Stimulated activated CD8-positive, alpha-beta memory T cell treated with anti-CD3 and anti-CD28 coated beads, Interleukin-2, amount 100 ng/mL, for 1 hour (primary cell): ENCODE measurements at places on chromosomes 13 and 19.

- no peak for DNase-seq
Measured at GRCh38 chr13:113989585-113990300, 15.9 kb upstream of the C13orf46 start.

- DNase-seq = no peak
Measured at GRCh38 chr19:27752530-27753184, 1460.3 kb downstream of the UQCRFS1 start.

GRCh38 chr19:2550431-2551171 is 74.7 kb downstream of the GADD45B start:
- DNase-seq = no peak

DNA sequence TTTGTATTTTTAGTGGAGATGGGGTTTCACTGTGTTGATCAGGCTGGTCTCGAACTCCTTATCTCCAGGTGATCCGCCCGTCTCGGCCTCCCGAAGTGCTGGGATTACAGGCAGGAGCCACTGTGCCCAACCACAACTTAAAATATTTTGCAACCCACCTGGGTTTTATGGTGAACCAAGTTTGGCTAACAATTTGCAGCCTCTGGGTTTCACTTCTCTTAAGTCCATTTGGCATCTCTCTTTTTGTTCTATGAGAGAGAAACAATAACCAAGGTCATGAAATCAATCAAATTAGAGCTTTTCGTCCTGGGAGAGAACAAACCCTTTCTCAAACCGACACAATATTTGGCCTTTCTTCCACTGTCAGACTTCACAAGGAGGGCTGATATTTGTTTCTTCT is 5.6 kb upstream of the SMAD9 start:
- no peak for DNase-seq

GRCh38 chr19:51916167-51916566 is 11.1 kb upstream of the ZNF613 start:
- DNase-seq = no peak

GRCh38 chr19:38839816-38840582 is 8.4 kb upstream of the ECH1 start:
- no peak for DNase-seq

DNA sequence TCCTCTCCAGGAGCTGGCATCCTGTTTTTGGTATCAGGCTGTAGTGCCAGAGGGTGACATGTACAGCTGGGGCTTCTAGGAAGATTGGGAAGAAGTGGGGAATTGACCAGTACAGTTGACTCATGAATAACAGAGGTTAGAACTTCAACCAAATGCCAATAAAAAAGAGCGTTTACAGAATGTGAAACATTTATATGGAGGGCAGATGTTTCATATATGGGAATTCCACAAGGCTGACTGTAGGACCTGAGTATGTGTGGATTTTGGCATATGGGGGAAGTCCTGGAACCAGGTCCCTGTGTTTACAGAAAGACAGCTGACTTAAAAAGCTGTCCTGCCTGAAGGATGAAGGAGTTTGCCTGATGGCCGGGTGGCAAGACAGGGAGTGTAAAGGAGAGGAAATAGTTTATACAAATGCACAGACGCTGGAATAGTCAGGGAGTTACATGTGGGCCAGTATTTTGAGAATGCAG is 5.2 kb downstream of the CHAMP1 start:
- DNase-seq = no peak

GRCh38 chr13:75341028-75341427 is 140.9 kb downstream of the TBC1D4 start:
- DNase-seq = no peak

GRCh38 chr19:4052993-4053422 is 13.7 kb downstream of the ZBTB7A start:
- no peak for DNase-seq

- no peak for DNase-seq
Measured at GRCh38 chr13:40273253-40274025, 393.0 kb downstream of the FOXO1 start.

- DNase-seq = no peak
Measured at GRCh38 chr19:5545051-5545450, 22.7 kb downstream of the TINCR start.

- DNase-seq = no peak
Measured at GRCh38 chr13:106176117-106176516, 359.3 kb downstream of the EFNB2 start.

DNA sequence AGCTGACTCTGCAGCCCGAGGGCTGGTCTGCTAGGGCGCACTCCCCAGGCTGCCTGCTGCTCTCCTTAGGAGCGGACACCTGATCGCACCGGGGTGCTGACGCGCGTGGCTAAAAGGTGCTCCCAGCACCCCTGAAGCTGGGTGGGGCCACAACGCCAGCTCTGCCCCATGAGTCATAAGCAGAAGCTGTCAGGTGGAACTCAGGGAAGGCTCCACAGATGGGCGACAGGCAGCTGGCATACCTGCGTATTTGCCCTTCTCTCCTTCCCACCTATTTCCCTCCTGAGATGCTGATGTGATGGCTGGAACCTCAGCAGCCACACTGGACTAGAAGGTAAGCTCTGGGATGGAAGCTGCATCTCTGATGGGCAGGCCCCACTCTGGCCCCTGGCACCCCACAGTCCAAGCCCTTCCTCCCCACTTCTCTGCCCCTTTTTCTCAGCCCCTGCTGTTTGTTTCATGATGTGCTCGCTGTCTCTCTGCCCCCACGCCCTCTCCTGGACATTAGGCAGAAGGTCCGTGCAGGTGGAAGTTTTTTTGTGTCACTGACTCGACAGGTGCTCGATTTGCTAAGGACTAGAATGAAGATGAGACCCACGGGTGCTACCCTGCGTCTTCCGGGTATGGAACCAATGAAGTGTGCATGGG is 30.3 kb upstream of the CACTIN start:
- DNase-seq = no peak

DNA sequence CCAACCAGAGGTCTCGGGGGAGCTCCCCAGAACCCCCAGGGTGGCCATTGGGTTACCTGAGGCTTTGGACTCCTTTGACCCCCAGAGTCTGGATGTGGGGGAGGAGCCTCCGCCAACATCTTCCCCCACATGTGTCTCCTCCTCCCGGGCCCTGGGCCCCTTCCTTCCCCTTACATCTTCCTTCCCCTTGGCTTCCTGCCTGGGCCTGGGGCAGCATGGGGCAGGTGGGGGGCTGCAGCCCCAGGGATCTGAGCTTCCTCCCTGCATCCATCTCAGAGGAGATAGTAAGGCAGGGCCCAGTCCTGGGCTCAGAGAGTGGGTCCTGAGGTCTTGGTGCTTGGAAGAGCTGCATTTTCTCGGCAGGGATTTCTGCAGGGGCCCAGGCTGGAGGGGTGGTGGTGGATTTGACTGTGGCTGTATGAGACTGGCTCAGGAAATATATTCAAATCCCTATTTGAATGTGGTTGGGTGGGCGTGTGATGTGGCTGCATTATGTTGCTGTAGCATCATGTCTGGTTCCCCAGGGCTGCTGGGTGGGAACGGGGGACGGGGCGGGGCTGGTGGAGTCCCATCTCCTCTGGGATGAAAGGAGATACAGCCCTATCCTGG is 919 bp downstream of the VAV1 start:
- DNase-seq = no peak

DNA sequence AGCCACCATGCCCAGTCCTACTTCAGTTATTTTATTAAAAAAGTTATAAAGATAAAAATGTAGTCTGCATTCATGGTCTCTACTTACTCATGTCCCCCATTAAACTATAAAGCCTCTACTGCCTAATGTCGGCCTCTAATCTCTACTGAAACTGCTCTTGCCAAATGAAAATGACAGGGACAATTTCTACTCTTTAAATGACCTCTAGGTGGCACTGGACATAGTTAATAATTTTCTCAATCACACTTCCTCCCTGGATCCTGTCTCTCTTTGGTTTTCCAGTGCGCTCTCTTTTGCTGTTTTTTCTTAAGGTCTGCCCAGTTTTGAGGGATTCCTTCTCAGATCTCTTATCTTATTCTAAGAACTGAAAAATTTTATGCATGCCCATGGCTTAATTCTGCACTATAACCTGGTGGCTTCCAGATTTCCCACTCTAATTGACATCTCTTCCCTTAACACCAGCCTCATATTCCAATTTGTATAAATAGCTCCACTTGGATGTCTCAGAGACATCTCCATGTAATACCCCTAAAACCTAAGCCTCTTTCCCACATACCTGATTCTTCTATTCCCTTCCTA is 54.3 kb downstream of the MTMR6 start:
- DNase-seq = no peak

DNA sequence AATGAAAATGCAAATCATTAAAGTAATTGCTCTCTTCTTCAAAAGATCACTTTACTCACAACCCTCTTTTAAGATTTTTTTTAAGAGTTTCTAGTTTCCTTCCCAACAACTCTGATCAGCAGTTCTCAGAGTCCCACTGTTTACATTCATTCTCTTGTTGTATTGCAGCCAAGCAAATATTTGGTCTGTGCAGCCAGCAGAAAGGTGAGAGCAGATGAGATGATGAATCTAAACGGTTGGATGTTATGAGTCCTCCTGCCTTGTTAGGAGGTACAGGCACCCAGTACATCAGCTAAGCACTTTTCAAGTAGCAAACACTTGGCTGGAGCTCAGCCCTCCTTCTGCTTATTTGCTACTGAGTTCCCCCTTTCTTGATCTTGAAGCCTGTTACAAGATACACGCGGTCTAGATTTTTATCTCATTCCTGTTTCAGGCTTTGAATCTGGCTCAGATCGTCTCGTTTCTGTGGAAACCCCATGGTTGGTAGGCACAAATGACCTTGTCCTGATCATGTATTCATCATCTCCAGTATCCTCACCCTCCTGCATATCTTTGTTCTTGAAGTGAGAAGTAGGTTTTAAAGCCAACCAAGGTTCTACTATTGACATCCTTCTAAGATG is 300.7 kb downstream of the DCT start:
- no peak for DNase-seq

DNA sequence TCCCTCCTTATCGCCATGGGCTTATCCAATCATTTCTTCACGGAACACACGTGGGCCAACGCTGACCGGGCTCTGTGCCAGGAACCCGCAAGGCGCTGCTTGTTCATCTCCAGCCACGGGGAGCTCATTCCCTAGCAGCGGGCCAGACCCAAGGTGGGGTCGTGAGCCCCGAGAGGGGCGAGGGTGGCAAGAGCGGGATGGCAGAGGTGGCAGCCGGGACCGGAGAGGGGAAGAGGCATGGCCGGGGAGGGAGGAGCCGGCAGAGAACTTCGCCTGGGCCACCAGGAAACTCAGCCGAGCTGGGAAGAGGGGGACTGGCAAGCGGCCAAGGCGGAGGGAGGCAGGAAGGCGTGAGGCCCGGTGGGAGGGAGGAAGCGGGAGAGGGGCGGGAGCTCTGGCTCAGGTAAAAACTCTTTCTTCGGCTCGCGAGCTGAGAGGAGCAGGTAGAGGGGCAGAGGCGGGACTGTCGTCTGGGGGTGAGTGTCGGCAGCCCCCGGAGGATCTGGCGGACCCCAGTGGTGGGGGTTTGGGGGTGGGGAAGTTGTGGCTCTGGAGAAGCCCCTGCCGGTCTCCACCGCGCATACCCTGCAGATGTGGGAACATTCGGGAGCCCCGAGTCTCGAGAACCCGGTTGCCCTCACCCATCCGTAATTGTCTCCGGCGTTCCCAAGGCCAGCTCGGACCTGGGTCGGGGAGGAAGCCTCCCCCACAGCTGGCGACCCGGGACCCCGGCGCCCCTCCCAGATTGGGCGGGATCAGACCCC is at the start of gene B3GNT3:
Gene B3GNT3, plus strand, starts transcription at position 408 of the 764 bp plus-strand sequence. CDS start 12,670 bp downstream, outside the sequence.
- DNase-seq = no peak

GRCh38 chr19:50959731-50960500 is 7.1 kb upstream of the KLK5 start:
- DNase-seq = no peak

- DNase-seq = no peak
Measured at GRCh38 chr13:75365724-75366173, 116.2 kb downstream of the TBC1D4 start.

GRCh38 chr19:5520501-5520900 is 47.3 kb downstream of the TINCR start:
- no peak for DNase-seq

DNA sequence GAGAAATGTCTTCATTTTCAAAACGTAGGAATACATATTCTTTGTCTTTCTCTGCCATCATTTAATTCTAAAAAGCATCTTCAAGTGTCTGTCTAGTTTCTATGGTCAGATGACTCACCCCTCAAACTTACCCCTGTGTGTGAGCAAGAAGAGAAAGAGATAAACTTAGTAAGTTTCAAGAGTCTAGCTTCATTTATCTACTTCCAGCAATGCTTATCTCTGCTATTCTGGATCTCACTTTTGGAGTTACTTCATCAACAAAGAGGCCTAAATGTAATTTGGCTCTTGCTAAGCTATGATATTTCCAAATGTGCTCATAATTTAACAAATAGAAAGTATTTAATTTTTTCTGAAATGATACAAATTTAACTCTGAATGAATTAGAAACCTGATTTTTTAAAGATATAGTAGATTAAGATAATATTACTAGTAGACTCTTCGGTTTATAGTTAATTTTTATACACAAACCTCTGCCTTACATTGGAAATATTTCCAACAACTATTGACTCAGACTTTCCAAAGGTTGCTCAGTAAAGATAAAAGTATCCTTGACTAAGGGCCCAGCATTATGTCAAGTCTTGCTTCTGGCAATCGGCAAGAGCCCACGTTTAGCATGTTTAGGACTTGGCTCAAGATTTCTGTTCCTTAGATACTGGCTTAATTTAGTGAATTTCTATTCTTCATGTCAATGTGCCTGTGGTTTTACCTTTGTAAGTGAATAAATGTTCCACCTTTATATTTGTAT is 1511.0 kb upstream of the SLC10A2 start:
- DNase-seq = no peak

DNA sequence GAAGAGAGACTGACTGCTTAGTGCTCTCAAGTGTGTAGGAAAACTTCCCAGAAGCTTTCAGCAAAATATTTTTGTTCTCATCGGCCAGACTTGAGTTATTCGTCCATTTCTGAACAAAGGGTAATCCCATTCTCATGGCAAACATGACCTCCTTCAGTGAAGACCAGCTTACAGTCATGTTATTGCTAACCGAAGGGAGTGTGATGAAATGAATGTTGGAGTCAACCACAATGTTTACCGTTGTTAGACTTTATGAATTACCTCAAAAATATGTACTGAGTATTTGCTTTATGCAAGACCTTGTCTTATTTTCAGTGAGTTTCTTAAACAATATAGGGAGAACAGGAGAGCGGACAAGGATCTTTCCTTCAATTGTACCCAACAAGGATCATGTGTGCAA is 228.6 kb downstream of the LMO7 start:
- DNase-seq = no peak

GRCh38 chr19:49520705-49521319 is 7.0 kb upstream of the RCN3 start:
- no peak for DNase-seq

DNA sequence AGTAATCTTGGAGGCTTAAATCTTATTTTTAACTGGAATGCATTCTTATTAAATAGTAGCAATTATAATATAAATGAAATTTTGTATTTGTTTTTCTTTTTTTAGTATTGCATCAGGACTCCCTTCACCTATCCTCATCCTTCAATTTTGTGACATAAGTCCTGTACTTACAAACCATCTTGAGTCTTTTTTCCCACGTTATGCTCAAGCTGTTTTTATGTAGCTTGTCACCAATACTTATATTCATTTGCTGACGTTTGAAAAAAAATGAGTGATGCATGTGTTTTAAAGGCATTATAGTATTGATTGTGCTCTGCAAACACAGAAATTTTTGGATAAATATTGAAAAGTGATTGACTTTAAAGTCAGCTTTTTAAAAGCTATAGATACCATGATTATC is 888 bp downstream of the GPR18 start:
- no peak for DNase-seq

GRCh38 chr13:85170372-85170771 is 628.8 kb downstream of the SLITRK6 start:
- DNase-seq = no peak

GRCh38 chr13:20263393-20264044 is 31.4 kb upstream of the GJB6 start:
- DNase-seq = no peak

GRCh38 chr13:99589575-99589974 is 88.3 kb downstream of the TM9SF2 start:
- DNase-seq = no peak
